AG09319 (cell line): ENCODE measurements at places on chromosomes 4 and X.

DNA sequence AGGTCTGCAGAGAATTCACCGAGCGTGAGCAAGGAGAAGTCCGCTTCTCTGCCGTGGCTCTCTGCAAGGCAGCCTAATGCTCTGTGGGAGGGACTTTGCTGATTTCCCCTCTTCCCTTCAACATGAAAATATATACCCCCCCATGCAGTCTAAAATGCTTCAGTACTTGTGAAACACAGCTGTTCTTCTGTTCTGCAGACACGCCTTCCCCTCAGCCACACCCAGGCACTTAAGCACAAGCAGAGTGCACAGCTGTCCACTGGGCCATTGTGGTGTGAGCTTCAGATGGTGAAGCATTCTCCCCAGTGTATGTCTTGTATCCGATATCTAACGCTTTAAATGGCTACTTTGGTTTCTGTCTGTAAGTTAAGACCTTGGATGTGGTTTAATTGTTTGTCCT, 11.3 kb downstream of the UCHL1 start:
- no peak for DNase-seq

DNA sequence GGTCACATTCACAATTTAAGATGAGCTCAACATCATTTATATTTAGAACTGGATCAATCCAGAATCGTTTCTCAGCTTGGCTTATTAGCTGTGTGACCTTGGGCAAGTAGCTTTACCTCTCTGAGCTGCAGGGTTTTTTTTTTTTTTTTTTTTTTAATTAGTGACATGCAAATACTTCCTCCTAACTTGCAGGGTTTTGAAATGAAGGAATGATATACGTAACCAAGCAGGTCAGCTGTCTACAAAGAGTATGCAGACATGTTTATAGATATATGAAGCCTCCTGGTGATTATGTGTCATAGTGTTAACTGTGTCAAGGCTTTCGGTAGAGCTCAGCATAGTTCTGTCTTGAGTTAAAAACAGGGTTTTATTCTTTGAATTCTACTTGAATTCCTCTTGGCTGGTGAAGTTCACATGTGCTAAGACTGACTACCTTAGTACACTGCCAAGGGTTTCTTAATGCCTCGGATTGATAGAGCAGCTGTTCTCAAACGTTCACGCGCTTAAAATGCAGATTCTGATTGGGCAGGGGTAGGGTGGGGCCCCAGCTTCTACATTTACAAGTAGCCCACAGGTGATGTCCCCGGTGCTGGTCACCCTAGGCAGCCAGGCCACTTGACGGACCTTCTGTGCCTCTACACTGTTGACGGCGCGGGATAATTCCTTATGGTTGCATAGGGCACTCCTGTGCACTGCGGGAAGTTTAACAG, 654 bp upstream of the STS start:
- DNase-seq = no peak

DNA sequence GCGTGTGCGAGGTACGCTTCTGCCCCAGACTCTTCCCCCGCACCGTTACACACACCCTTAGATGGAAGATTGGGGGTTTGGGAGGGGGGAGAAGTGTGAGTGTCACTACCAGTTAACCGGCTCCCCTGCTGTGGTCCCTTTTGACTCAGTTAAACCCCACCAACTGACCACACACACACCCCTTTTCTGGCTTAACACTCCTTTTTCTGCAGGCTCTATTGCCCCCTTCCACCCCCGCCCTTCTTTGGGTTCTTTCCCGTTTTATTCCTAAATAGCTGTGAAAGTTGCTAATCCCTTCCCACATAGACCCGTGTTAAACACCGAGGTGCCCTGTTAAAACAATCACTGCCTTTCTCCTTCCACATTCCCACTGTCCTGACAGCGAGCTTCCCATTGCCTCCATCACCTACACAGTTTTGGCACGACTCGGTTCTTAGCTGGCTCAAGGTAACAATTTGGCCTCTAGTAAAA, 3.7 kb upstream of the NR3C2 start:
- DNase-seq = no peak

GRCh38 chrX:124231451-124231759, 101.1 kb upstream of the TEX13D start:
- no peak for DNase-seq

DNA sequence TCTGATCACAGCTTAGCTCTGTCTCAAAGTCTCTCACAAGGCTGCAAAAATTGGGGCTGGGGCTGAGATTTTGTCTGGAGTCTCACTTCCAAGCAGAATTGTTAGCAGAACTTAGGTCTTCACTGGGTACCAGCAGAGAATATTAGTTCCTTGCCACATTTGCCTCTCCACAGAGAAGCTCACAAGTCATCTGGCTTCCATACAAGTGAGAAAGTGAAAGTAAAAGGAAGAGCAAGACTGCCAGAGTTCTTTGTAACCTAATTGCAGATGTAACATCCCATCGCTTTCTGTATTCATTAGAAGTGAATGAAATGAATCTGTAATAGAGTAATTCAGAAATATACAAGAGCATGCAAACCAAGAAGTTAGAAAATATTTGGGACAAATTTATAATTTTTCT, 624.1 kb upstream of the GNPDA2 start:
- DNase-seq = no peak

GRCh38 chr4:85610450-85610849, 135.5 kb downstream of the ARHGAP24 start:
- DNase-seq = no peak

GRCh38 chrX:79110731-79111130, 33.8 kb upstream of the GPR174 start:
- DNase-seq = no peak

GRCh38 chr4:2071252-2071911, 12.3 kb downstream of the NAT8L start:
- no peak for DNase-seq

- no peak for DNase-seq
Measured at GRCh38 chr4:64384237-64385203, 24.7 kb downstream of the TECRL start.

DNA sequence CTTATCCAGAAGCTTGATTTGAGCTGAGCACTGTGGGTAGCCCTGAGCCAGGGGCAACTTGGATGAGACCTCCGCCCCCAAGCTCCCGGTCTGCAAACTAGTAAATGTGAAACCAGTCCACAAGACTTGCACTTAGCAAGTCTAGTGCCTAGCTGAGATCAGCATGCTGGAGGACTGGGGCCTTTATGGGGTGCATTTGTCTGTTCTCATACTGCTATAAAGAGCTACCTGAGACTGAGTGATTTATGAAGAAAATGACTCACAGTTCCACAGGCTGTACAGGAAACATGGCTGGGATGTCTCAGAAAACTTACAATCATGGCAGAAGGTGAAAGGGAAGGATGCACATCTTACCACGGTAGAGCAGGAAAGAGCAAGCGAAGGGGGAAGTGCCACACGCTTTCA, 42.1 kb upstream of the HOPX start:
- no peak for DNase-seq

DNA sequence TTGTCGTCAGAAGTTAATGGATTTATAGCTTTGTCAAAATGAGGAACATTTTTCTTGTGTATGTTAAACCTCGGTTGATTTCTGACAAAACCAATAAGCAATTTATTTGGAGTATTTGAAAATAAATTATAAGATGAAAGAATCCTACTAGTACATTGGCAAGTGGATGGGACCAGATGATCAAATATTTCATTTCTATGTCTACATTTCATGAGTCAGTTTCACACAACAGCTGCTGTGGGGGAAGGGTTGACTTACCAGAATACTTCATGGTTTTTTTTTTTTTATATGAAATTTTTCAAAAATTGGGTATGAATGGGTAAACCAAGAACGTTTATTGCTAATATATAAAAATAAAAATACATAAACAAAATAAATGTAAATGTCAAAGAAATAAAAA, 39.4 kb downstream of the RAPGEF2 start:
- DNase-seq = no peak

DNA sequence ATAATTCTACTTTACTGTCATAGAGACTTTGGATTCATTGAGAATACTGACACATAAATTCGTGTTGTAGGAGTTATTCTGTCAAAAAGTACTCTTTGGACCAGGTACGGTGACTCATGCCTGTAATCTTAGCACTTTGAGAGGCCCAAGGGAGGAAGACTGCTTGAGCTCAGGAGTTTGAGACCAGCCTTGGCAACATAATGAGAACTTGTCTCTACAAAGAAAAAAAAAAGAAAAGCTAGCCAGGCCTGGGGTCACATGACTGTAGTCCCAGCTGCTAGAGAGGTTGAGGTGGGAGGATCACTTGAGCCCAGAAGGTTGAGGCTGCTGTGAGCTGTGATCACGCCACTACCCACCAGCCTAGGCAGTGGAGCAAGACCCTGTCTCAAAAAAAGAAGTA, 54.9 kb downstream of the WDR19 start:
- no peak for DNase-seq

DNA sequence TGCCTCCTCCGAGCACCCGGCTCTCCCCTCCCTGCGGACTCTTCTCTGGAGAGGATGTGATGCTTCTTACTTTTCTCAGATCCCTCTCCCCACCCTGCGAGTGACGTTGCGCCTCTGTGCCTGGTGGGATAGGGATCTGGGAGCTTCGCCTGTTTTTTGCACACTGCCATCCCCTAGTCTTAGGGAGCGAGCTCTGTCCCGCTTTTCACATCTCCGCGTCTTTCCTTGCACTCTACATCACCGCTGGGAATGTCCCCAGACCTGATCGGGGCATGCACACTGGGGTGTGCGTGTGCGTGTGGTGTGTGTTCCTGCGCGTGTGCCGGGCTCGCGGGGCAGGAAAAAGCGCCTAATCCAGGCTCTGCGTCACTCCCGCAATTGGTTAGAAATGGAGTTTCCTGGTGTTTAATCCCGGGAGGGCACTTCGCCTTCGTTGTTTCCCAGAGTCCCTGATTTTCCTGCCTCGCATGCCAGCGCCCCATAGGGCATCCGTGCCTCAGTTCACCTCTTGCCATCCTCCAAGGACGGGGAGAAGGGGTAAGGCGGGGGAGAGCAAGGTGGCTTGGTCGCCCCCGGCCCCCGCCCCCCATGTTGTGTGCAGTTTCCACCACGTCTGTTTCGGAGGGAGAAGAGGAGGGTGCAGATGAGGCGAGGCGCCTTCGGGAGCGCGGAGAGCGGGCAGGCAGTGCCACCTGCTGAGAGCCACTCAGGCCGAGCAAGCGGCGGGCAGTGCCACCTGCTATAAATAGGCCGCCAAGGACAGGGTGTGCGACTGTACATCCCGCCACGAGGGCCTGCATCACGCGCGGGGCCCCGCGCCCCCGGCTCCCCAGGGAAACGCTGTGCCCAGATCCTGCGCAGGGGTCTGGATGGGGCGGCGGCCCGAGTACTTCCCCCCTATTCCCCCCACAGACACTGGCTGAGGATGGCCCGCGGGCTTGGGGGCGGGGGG, 759 bp upstream of the TBC1D1 start:
- DNase-seq = no peak

GRCh38 chrX:137547291-137547690, 18.6 kb upstream of the ZIC3 start:
- DNase-seq = no peak

GRCh38 chr4:175326796-175327195, 408.6 kb downstream of the ADAM29 start:
- no peak for DNase-seq

- no peak for DNase-seq
Measured at GRCh38 chr4:27087306-27088045, 226.8 kb downstream of the STIM2 start.

DNA sequence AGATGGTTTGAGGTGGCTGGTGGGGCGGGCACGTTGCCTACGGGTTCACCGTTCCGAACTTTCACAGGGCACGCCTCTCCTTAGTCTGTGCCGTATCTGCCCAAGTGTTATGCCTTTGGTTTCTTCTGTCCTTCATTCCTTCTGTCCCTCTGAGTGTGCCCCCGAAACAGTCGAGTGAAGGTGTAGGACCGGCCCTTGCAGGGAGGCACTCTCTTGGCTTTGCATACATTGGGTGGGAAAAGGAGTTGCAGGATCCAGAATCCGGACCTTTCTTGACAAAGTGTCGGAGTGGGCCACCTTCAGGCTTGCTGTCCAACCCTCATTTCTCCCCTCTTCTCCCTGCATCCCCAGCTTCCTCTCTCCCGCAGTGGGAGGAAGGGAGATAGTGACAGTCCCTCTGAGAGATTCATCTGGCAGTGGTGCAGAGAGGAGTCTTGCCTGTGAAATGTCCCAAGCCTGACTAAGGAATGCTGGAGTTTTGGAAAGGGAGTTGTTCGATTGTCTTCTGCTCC, 569 bp downstream of the ARFIP1 start:
- no peak for DNase-seq

DNA sequence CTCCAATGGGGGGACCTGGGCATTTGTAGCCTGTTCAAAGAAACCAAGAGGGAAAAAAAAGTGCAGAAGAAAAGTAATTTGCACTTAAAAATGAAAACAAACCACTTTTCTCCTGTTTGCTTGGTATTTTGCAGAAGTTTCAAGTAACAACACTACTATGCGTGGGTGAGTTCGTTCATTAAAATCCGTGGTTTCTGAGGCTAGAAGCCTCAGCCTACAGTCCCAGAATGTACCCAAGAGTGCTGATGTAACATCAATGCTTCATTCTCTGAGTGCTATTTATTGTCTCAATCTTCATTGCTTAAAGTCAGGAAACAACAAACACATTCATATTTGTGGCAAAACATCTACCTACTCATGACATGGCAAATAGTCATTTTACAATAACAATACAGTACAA, 29.2 kb downstream of the LGI2 start:
- DNase-seq = no peak

DNA sequence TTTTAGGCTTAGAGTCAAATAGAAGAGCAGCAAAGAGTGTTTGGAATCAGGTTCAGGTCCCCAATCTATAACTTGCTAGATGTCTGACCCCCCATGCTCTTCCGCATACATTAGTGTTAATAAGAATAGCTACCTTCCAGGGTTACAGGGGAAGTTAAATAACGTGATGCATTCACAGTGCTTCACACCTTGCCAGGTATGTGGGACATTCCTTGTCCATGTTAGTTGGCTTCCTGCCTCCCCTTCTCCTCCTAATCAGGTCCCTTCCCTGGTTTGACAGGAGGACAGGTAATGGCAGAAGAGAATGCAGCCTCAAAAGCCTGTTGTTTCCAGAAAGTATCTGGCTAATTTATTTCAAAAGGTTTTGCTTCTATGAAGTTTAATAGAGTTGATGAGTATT, 248.7 kb downstream of the MID1IP1 start:
- no peak for DNase-seq

DNA sequence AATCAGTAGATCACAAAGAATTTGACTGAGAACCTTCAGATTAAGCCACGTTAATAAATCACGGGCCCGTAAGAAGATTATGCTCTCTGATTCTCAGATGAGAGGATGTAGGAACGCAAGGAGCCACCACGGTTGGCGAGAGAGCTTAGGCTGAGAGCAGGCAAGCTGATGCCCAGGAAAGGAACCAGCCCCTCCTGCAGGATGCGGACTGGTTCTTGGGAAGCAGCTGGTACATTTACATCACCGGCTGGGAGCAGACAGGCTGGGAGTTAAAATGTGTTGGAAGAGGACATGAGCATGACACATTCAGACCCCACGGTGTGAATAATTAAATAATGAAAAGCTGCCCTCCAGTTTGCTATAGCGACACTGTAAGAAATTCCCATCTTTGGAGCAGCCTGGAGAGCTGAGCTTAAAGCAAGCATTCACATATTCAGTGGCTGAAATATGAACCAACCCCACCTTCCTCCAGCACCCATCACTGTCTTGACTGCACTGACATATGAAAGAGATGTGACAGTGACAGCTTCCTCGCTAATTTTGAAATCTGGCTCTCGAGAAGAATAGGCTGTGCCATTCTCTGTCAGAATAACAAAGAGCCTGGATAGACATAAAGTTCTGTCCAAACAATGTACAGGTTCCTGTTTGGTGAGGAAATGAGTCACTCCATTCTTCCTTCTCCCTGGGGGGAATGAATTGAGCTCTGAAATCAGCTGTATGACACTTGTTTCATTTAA, 33.1 kb downstream of the LNX1 start:
- no peak for DNase-seq

GRCh38 chrX:118528071-118528737, 32.6 kb downstream of the DOCK11 start:
- DNase-seq = no peak
